HCT116 (cell line): ENCODE measurements at places on chromosomes 4 and X. TPM values are rescaled to one million over a fixed set of nuclear protein-coding genes. Genes with fewer than 3 reads are reported as not detected.

The PPBP gene
- not detected for total RNA-seq

The CFAP299 gene
- not detected for total RNA-seq

The GAGE12H gene
- not detected for total RNA-seq

The PCDH10 gene
- not detected for total RNA-seq
